ENCODE measurements at places on chromosomes 6 and 20.

- no peak for DNase-seq
Observed at GRCh38 chr6:150788089-150788488, 77.4 kb upstream of the MTHFD1L start.

GRCh38 chr6:152554851-152555250 lies 82.3 kb downstream of the SYNE1 start:
- no peak for DNase-seq

DNA sequence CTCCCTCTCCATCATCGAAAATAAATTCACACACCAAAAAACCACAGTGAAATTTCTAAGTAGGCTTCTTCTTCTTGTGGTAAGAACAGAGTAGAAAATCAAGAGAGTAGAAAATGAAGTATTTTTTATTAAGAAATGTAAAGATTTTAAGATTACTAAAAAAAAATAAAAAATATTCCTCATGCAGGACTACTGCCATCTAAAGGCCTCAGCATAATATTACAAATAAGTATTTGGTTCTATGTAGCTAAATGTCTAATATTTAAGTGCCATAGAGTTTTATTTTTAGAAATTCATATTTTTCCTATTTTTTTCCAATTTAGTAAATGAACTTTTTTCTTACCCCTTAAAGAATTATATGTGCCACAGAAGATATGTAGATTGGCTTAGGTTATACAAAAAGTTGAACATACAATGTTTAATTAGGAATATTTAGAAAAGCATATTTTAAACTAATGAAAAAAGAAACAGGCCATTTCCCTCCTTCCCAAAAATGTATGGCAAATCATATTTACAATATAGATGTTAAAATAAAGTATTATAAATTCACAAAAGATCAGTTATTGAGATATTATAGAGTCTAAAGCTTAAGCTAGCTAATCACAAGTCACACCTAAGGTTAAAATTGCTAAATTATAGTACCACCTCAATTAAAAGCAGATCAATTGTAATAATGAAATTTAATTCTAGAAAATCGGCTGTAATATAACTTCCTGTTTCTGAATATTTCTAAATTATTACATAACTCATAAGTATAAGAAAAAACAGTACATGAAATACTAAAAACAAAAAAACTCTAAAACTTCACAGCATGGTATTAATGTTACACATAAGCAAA lies 3.5 kb upstream of the NT5DC1 start:
- DNase-seq, result no peak

DNA sequence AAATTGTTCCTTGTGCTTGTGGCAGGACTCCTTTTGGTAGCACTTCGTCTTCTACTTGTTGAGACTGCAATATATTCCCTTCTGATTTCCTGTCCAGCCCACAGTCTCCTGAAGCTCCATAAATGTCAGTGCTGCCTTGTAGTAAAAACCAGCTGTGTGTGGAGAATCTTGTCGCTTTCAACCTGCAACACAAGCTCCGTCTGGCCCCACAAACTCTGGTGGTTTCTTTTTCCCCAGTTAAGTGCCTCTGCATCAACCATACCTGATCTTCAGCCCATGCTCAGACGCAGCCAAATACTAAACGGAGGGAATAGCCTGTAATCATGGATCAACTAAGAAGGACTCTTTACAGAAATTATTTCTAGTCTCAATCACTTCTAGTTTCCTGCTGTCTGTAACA lies 1133.3 kb upstream of the ADGRB3 start:
- no peak for DNase-seq

DNA sequence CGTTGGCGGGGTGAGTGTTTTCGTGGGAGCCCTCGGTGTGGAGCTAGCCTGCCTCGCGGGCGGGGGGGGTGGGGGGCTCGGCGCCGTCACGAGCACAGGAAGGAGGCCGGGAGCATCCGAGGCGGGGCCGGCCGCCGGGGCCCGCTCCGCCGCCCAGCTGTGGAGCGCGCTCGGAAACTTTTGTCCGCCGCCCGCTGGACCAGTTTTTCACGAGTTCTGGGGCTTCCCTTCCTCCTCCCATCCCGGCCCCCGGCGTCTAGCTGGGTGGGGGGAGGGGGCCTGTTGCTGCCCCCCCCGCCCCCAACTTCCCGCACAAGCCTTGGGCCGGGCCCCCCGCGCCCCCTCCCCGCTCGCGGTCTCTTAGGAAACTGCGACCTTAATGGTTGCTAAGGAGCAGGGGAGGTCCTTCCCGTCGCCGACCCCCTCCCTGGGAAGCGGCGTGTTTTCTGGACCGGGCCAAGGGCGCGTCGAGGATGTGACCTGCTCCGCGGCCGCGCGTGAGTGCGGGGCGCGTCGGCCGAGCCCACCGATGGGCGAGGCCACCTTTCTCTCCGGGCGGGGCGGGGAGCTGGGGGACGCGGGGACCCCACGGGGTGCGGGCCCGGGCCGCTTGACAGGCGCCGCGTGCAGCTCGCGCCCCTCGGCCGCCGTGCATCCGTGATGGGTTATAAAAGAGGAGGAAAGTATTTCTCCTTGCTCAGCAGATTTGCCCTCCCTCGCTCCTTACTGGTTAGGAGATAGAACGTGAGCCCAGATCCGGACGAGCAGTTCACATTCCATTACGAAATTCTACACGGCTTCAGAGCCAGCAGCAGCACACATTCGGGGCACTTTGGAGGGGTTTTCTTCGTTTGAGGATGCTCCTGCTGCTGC lies 1.4 kb downstream of the RREB1 start:
- DNase-seq, result no peak

DNA sequence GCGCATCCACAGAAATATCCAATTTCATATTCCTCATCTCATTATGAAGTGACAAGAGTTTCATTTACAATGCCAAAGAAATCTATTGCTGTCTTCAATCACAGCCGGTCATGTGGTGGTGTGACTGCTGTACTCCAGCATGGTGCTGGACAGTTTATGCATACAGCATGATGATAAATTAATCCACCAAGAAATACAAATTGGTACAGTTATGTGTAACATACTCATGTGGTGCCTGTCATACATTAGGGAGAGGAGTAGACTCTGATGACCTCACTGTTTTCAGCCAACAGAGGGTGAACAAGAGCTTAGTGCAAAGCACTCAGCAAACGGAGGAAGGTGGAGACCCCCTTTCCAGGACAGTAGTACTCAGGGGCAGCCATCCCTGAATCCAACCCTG lies 178.4 kb upstream of the SYNDIG1 start:
- DNase-seq, result no peak

GRCh38 chr20:52722926-52723688 lies 249.1 kb upstream of the TSHZ2 start:
- DNase-seq, result no peak

DNA sequence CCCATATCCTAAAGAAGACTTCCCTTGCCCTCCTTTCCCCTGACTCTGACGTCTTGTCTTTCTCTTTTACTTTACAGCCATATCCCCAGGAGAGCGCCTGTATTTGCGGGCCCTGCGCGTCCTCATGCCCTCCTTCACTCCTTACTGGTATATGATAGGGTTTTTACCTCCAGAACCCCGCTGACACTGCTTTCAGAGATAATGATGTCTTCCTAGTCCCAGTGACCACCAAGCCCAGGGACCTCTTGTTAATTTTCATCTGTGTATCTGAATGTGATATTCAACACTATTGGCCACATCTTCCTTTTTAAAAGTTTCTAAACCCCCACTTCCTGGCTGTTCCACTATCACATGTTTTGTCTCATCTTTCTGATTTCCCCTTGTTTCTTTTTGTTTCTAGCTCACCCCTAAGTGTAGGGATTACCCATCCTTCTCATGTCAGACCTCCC lies 102.0 kb downstream of the HIVEP1 start:
- no peak for DNase-seq

DNA sequence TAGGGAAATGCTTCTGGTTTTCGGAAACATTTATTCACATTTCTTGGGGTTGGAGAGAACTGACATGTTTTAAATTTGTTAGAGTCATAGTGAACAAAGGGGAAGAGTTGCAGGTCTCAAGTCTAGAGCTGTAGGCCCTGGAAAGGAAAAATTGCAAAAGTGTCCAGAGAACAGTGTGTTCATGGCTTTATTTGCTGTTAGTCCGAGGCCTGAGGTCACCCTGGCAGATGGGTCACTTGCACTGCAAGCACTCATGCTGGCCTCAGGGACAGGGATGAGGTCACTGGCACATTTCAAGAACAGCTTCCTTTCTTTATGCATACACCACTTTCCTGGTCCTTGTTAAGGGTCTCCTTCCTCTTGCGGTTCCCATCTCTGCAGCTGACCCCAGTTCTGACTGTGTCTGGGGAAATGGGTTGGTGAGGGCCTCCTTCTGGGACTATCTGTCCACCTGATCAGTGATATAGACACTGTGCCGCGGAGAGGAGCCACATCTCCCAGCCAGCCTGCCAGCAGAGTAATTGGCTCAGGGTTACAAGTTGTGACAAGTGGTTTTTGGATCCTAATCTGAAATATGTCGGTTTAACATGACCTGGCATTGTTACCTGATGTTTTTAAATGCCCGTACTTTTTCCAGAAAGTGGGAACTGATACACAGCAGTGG lies 194.0 kb downstream of the EYA4 start:
- DNase-seq, result no peak

DNA sequence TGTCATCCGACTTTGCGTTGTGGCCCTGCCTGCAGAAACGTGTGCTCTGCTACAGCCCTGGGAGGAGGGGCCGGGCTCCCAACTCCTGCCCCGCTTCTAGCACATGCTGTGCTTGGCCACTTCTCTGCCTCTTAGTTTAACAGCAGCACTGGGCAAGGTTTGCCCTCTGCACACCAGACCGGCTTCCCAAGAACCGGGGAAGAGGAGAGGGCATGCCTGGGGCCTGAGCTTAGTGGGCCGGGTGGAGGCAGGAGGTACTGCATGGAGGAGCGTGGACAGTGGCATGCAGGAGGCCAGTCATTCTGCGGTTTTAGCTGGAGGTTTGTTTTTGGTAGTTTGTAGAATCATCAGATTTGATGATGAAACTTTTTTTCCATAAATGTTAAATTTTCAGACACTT lies 45.5 kb downstream of the CEP43 start:
- no peak for DNase-seq

GRCh38 chr20:31410011-31410410 lies 4.0 kb upstream of the DEFB121 start:
- no peak for DNase-seq

- DNase-seq, result no peak
Observed at GRCh38 chr6:149499066-149499465, 14.3 kb upstream of the ZC3H12D start.

GRCh38 chr20:5835871-5836270 lies 85.7 kb downstream of the SHLD1 start:
- no peak for DNase-seq

GRCh38 chr6:149964308-149965193 lies 808 bp downstream of the ULBP1 start:
- DNase-seq, result no peak

DNA sequence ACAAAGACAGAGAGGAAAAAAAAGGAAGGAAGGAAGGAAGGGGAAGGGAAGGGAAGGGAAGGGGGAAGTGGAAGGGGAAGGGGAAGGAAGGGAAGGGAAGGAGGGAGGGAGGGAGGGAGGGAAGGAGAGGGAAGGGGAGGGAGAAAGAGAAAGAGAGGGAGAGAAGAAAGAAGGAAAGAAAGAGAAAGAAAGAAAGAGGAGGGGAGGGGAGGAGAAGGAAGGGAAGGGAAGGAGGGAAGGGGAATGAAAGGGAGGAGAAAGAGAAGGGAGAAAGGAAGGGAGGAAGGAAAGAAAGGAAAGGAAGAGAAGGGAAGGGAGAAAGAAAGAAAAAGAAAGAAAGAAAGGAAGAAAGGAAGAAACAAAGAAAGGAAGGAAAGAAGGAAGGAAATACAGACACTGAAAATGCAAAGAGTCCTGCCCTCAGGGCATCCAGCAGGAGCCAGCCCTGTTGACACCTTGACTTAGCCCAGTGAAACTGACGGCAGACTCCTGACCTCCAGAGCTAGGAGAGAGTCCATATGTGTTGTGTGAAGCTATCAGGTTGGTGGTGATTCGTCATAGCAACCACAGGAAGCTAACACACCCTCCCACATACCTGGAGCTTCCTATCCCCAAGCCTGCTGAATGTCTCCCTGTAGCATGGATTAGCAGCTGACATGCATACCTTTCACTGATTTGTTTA lies 58.7 kb upstream of the SULF2 start:
- no peak for DNase-seq

- no peak for DNase-seq
Observed at GRCh38 chr20:22389836-22390542, 194.4 kb downstream of the FOXA2 start.

GRCh38 chr6:134508862-134509498 lies 191.1 kb upstream of the SGK1 start:
- no peak for DNase-seq

- DNase-seq, result no peak
Observed at GRCh38 chr6:154246723-154247118, 109.9 kb downstream of the IPCEF1 start.

DNA sequence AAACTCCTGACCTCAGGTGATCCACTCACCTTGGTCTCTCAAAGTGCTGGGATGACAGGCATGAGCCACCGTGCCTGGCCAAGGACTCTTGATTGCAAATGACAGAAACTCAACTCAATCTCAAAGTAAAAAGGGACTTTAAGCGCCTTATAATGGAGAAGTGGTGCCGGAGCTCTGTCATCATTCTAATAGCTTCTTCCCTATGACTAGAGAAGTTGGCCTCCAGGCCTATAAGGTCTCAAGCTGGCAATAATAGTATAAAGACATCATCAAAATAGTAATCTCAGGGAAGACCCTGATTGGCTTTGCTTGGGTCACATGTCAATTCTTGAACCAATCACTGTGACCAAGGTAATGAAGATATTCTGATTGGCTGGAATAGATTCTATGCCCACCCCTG lies 8.5 kb upstream of the KIAA1755 start:
- DNase-seq, result no peak

GRCh38 chr6:85705220-85705619 lies 62.5 kb upstream of the SYNCRIP start:
- DNase-seq, result no peak

GRCh38 chr6:13453771-13454251 lies 33.6 kb downstream of the GFOD1 start:
- DNase-seq, result peak; percentile 4

DNA sequence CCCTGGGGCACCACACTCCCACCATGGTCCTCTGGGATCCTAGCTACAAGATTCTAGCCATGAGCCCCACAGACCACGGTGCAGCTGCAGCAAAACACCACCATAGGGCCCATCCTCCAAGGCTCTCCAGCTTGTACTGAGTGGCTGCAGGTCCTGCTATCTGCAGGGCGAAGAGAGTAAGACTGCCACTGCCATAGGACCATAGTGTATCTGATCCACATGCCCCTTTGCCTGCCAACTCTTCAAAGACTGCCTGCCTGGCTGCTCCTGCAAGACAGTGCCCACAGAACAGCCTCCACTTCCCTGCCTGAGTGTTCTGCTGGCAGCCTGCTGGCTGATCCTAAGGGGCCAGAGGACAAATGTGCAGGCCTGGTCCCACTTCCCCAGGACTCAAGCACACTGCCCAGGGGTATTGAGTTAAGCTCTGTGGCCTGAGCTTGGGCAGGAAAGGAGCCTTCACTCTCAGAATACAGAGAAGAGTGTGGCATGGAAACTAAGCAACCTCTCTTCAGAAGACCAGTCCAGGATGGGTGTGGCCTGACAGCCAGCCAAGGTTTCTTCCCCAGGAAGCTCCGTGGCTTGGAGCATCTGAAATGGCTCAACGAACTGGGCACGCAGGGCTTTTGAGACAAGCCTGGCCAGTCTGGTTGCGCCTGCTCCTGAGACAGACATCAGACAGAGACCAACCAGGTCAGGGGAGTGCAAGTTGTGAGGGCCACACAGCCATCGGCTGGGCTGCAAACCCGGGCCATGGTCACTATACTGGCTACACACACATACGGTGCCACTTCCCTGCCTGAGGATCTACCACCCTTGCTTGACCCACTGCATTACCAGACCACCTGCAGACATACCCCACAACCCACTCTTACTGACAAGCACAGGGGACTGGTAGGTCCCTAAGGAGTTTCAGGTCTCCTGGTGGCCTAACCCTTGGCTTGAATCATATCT lies 54.5 kb downstream of the RNGTT start:
- no peak for DNase-seq

Data from HL-60 (cell line).